Head of caudate nucleus (tissue), 42 donors: ENCODE measurements at places on chromosomes 7 and 10.

DNA sequence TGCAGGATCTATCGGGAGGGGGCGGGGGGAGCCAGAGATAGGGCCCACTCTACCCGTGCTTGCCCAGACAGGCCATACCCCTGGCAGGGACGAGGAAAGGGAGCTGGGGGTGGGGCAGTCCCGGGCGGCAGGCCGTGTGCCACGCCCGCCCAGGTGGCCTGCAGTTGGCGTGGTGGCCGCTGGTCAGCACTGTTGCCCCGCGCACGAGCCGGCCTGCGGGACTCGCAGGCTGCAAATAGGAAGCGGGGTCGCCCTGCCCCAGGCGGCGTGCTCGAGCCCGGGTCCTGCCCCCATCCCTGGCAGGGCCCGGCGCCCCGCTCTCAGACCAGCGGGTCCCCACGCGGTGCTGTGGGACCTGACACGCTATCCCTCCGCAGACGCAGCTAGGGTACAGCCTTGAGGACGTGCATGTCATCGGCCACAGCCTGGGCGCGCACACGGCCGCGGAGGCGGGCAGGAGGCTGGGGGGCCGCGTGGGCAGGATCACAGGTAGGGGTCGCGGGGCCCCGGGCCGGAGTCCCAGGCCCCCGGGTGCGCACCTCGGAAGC, 6.7 kb downstream of the PNLIPRP2 start:
- peak; percentile 12 for DNase-seq

- DNase-seq, result no peak
Observed at GRCh38 chr7:156999958-157000726, 10.3 kb downstream of the MNX1 start.

GRCh38 chr10:84261236-84261915, 16.5 kb downstream of the RGR start:
- DNase-seq, result no peak

DNA sequence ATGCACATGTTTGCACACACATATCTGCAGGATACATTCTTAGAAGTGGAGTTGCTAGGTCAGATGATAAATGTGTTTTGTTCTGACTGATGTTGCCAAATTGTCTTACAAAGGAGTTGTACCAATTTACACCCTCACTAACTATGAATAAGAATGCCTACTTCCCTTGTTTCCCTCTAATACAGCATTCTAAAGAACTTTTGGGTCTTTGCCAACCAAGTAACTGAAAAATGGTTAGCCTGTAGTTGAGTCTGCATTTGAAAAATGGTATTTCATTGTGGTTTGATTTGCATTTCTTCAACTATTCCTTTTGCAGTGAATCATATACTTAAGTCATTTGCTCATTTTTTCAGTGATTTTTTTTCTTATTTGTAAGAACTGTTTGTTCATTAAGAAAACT, 48.4 kb downstream of the TMEM26 start:
- DNase-seq, result no peak

- DNase-seq, result no peak
Observed at GRCh38 chr10:113493882-113494301, 59.0 kb upstream of the HABP2 start.

GRCh38 chr7:78683566-78683965, 769.9 kb downstream of the MAGI2 start:
- no peak for DNase-seq

DNA sequence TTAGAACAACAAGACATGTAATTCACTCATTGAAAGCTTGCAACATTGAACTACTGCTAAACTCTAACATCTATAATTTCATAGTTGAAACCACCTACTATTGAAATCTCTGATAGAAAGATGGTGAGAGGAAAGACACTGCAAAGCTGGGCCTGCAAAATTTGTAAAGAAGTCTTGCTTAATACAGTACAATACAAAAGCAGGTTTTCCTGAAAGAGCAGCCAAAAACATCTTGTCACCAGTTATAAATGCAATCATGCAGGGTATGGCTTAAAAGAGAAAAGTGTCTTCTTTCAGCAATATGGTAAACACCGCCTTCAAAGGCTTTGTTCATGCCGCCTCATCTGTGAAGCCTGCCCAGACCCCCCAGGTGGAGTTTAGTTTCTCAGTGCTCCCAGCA, 109.2 kb downstream of the ANK3 start:
- DNase-seq, result no peak

DNA sequence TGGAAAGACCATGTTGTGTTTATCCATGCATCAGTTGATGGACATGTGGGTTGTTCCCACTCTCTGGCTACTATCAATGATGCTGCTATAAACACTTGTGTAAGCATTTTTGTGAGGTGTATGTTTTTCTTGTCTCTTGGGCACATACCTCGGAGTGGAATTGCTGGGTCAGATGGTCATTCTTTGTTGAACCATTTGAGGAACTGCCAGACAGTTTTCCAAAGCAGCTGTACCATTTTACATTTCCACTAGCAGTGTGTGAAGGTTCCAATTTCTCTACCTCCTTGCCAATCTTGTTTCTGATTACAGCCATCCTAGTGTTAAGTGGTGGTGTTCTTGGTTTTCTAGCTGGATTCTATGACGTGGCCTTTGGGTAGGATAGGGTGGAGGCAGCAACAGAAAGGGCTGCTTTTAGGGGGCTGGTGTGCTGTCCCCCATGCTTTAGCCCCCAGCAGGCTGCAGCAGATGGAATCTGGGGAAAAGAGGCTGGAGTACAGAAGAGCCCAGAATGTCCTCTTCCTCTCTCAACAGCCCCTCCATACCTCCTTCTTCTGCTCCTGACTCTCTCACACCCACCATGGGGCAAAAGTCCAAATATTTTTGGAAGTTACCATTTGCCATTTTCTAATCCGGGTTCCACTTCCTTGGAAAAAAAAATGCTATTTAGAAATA, 352.7 kb downstream of the FRMD4A start:
- DNase-seq, result no peak

GRCh38 chr7:157566631-157567006, 229.8 kb downstream of the DNAJB6 start:
- DNase-seq, result no peak

DNA sequence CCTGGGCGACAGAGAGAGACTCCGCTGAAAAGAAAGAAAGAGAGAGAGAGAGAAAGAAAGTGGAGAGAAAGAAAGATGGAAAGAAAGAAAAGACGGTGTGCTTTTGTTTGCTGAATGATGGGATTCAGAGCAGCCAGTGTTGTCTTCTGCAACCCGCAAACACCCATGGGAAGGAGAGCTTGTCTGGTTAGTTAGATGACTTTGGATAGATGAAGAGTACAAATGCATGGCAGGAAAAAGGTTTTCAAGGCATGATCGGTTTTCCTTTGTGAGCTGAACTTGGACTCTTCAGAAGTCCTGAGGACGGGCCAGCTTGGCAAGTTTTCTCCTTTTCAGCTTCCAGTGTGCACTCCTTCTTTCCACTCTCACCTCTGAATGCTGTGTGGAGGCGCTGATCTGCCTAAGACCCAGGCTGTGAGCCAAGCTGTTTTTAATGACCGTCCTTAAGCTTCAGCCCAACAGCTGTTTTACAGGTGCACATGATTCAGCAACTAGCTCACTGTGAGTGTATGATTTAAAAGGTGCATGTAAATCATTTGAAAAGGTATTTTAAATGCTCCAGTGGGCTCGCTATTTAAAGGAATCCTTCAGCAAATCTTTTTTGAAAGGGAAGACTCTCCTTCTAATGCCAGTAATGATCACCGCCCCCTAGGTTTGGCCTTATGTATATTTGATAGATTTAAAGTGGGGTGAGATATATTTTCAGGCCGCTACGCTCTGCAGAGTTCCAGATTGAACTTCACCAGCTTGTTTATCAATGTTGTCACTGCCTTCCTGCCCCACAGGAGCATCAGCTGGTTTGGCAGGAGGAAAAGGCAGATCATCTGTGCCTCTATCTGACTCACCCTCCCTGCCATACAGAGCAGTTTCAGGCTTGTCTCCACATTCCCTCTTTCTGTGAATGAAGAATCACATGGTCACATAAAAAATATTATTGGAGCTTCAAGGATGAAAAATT, 115.0 kb downstream of the PLXDC2 start:
- DNase-seq, result no peak
